ENCODE measurements at places on chromosomes 2 and 18.

- DNase-seq: no peak
These were observed 143.6 kb downstream of the AFF3 start for GRCh38 chr2:99998651-99999320.

DNA sequence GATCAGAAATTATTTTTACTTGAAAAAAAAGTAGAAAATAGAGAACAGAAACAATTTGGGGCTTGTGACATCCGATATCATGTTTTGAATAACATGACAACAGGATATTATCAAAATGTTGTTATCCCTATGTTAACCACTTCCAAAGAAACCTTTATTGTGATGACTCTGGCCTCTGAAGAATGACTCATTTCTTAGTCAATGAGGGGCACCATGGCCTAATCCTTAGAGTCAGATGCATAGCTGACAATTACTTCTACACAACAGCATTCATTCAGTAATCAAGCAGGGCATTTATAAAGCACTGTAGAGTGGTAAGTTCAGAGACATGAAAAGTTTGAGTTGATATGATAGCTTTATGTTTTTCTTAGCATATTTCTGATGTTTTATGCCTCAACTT lies 703.0 kb downstream of the RNF144A start:
- no peak for DNase-seq

DNA sequence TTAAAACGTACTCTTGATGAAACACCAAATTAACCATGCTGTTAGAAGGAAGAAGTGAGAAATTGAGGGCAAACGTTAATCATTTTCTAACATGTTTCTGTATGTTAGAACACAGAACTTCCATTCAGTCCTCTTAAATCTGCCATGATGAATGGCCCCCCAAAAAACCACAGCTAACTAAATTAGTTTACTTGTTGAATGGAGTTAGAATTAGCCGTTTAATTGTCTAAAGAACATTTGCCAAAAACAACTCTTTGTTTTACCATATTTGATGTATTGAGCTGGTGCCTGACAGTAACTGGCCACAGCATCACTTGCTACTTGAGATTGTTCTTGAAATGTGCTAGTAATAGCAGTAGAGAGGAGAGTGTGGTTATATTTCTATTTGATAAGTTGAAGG lies 12.7 kb downstream of the CCNYL1 start:
- DNase-seq: no peak

- no peak for DNase-seq
These were observed 75.6 kb upstream of the ID2 start for GRCh38 chr2:8606226-8606625.

- DNase-seq: no peak
These were observed 43.8 kb upstream of the GORASP2 start for GRCh38 chr2:170885130-170885791.

GRCh38 chr18:71951001-71951400 lies 593.1 kb downstream of the CBLN2 start:
- no peak for DNase-seq

DNA sequence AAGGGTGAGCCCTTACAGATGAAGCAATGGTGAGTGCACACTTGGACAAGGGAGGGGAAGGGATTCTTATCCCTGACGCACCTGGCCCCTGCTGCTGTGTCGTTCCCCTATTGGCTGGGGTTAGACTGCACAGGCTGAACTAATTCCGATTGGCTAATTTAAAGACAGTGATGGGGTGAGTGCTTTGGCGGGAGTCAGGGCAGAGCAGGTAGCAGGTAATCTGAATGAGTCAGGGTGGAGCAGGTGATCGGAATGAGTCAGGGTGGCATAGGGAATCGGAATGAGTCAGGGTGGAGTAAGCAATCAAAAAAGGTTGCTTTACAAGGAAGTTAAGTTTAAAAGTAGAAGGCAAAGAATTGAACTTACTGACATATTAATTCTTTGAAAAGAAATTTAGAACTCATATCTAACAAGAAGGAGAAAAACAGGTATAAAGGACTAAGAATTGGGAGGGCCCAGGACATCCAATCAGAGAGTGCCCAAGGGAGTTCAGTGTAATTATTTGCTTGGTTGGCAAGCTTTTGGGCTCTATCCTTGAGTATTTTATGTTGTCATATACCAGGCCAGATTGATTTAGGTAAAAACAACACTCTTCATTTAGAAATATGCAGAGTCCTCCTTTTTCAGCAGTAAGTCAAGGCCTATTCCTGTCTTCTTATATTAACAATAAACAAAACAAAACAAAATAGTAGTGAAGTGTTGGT lies 52.3 kb upstream of the RALBP1 start:
- no peak for DNase-seq

GRCh38 chr2:237691029-237691907 lies 63.9 kb downstream of the LRRFIP1 start:
- DNase-seq: no peak

DNA sequence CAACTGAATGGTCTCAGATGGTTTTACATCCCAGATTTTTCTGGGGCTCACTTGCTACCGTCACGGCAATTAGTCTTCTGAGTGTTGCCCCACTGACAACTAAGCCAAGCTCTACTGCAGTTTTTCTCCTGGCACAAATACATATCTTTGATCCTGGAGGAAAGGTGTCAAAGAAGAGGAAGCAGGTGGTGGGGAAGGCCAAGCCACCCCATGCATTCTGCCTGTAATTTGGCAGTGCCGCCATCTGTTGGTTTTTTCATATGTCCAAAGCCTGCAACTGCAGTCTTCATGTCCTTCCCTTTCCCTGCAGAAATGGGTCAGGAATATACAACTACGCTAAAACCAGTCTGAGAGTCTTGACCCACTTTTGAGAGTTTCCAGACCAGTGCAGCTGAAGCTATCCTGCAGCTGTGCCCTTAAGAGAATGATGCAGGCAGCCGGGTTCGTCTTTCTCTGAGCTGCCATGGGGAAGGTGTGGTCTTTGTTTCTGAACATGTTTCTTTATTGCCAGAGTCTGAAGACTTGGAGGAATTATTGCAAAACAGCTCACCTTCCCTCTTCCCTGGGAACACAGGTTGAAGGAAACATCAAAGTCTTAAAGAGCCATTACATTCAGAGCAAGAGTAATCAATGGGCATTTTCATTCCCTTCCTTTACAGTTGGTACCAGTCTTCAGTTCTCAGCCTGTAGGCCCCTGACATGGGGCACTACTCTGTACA lies 71.8 kb upstream of the ATL2 start:
- DNase-seq: no peak

GRCh38 chr2:8289111-8289510 lies 392.7 kb upstream of the ID2 start:
- no peak for DNase-seq
